Activated CD4-positive, alpha-beta T cell treated with anti-CD3 and anti-CD28 coated beads, Interleukin-2, amount 10 ng/mL, durations not matched to agents 7 days and 5 days (primary cell): ENCODE measurements at places on chromosomes 11 and 22. TPM values are rescaled to one million over a fixed set of nuclear protein-coding genes. Genes with fewer than 3 reads are reported as not detected.

GRCh38 chr22:38413085-38414008, 41.7 kb downstream of the KCNJ4 start:
- no peak for DNase-seq

Gene MOGAT2
- not detected for total RNA-seq

DNA sequence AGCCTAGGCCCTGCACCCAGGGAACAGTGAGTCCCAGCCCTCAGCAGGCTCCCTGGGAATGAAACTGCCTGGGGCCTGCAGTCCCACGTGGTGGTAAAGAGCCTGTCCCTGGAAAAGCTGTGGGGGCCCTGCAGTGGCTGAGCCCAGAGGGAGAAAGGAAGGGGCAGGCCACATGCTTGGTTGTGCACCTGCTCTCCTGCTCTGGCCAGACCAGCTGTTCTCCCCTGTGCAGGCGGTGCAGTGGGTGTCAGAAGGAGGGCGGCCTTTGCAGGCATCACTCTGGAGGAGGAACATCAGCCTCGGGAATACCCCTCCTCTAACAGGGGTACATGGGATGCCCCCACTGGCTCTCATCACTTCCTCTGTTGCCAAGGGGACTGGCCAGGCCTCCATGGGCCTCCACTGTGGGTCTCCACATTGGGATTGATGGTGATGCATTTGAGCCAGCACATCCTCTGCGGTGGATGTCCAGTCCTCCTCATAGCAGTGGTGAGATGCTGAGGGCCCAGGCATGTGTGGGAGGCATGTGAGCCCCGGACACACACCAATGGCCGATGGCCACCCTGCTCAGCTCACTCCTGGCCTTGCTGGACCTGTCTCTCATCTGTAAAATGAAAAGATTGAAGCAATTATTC, 690.4 kb downstream of the BRD1 start:
- no peak for DNase-seq

- DNase-seq, result peak; percentile 69
These were observed 7.9 kb downstream of the ATG16L2 start for GRCh38 chr11:72821920-72822799.

DNA sequence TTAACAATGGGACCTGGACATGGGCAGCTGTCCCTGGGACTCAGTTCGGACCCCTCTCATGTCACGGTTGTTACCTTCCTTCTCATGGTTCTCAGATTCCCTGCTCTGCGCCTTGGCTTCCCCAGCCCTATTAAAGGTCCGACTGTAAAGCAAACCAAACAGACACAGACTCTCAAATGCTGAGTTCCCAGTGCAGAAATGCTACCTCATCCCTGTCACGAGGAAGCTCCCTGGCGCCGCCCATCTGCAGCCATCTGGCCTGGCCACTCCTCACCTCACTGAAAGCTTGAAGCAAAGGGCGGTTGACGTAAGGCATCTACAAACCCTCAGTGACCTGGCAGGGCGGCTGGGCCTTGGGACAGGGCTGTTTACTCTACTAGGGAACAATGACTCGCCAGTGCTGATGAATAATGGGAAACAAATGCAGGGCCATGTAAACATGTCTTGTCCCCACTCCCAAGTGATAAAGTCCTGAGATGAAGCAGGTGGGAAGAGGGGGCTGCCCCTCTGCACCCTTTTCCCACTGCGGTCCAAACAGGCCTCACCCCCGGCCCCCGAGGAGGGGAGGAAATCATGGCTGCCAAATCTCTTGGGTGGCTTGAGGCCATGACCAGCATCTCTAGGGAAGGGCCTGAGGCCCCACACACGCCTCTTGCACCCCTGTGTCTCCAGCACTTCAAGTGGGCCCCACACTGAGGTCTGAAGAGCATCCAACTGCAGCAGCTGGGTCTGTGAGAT, 49.3 kb downstream of the SCUBE1 start:
- DNase-seq, result no peak

GRCh38 chr22:19800761-19801244, 40.2 kb downstream of the TBX1 start:
- DNase-seq, result no peak

GRCh38 chr11:34825315-34825669, 90.9 kb downstream of the APIP start:
- DNase-seq, result no peak

DNA sequence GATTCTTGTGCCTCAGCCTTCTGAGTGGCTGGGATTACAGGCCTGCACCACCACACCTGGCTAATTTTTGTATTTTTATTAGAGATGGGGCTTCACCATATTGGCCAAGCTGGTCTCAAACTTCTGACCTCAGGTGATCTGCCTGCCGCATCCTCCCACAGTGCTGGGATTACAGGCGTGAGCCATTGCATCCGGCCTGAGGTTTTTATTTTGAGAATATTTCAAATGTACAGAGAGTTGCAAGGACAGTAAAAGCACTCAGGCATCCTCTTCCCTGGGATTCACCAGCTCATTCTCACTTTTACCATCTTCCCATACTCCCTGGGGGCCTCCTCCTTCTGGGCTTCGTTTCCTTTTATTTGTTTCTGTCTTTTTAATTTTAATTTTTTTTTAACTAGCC, 12.1 kb downstream of the MED15 start:
- no peak for DNase-seq

GRCh38 chr22:48072777-48073176, 1310.3 kb downstream of the TBC1D22A start:
- DNase-seq, result no peak

DNA sequence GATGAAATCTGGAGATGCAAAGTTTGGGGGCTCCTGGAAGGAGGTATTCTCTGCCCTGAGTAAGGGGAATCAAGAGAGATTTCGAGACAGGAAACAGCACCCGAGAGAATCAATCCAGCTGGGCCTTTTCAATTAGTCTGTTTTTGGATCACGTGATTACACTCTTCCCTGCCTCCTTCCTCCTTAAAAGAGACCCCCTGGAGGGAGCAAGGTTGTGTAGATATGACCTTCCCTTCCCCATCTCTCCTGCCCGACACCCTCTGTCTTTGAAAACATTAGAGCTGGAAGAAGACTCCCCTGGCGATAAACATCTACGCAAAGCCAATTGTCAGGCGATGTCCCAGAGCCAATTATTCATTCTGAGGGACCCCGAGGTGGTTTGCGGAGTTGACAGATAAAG, 407.9 kb downstream of the MIAT start:
- no peak for DNase-seq

Gene NPAS4
- 0.27 TPM for total RNA-seq

GRCh38 chr11:102552020-102552419, 21.5 kb upstream of the MMP7 start:
- no peak for DNase-seq

DNA sequence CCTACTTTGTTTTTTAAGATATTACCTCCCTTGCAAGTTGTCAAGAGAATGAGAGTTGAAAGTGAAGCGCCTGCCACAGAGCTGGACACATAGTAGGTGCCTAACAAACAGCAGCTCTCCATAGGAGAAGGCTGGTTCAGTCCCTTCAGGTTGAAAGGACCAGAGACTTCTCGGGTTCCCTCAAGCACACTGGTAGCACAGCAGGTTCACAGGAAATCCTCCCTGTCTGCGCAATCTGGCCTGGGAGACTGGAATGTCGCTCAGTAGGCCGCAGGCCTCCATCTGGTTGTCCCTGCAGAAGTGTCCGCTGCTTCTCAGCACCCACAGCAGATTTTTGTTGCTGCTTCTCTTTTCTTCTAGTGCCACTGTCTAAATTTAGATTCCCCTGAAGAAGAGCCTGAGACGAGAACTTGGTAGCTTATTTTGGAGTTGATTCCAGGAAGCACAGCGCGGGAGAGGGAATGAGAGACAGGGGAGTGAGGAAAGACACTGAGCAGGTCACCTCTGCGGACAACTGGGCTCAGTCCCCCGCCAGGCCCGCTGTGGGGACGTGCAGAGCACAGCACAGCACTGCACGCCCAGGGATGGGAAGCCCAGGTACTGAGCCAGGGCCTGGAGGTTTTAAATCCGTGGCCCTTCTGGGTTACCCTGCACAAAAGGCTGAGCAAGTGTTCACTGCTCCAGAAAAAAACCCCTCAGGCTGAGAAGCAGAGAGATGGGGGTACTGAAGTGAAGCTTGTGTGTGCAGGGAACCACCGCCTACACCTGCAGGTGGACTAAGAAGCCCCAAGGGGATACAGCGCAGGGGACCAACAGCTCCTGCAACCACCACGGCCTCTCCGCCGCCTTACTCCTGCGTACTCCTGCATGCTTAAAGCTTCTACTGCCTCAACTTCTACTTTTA, 31.6 kb downstream of the RBX1 start:
- DNase-seq, result no peak
